T1000 (cell line): ENCODE measurements at places on chromosomes 6 and 20.

DNA sequence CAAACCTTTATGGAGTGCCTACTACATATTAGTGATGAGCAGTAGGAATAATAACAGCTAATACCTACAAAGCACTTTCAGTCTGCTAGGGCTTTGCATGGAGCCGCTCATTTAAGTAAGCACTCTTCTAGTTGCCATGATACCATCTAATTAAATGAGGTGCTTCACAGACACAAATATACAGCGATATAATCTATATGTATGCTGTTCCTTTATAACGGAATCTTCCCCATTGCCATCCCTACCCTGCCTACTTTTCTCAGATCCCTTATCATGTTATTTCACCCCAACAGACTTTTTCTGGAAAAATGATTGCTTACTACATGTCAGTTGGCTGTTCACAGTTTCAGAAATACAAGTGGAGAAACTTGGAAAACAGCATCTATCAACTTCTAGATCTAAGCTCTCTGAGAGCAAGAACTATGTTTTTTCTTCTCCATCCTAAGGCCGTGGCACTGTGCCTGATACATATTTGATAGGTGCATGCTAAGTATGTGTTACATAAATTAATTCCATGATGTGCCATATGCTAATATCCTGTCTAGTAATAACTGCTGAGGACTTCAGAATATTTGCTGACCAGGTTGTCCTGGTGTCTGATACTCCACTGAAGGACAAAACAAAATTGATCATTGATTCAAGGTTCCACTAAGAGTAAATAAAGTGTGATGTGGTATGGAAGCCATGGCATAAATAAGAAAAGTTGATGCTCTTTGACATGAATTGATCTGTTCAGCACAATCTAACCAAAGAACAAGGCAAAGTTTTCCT is 124.6 kb downstream of the GMPR start:
- no peak for DNase-seq

DNA sequence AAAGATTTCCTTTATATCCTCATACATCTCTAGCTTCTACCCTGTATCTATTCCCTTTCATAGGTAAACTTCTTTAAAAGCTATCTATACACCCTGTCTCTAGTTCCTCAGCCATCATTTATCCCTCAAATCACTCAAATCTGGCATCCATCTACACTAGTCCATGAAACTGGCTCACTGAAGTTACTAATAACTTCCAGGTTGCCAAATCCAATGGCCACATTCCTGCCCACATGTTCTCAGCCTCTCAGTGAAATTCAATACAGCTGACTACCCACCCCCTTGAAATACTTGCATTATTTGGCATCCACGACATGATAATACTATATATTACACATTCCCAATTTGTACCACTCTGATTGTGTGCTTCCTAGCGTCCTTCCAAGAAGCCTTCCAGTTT is 8.7 kb downstream of the REPS1 start:
- no peak for DNase-seq

- DNase-seq = no peak
Observed at GRCh38 chr20:43017241-43018030, 172.3 kb downstream of the PTPRT start.

DNA sequence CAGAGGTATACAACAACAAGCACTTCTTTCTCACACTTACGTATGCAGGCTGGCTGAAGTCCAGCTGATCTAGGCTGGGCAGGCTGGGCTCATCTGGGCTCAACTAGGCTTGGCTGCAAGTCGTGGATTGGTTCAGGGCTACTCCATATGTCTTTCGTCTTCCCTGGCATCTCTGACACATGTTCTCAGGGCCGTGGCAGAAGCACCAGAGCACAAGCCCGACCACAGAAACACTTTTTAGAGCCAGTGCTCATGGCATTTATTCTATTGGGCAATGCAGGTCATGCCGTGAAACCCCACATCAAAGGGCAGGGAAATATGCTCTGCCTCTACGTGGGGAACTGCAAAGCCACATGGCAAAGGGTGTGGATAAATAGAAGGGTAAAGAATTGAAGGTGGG is 93.8 kb downstream of the RIN2 start:
- no peak for DNase-seq

GRCh38 chr20:48538058-48538825 is 289.6 kb downstream of the PREX1 start:
- DNase-seq = peak; percentile 18

DNA sequence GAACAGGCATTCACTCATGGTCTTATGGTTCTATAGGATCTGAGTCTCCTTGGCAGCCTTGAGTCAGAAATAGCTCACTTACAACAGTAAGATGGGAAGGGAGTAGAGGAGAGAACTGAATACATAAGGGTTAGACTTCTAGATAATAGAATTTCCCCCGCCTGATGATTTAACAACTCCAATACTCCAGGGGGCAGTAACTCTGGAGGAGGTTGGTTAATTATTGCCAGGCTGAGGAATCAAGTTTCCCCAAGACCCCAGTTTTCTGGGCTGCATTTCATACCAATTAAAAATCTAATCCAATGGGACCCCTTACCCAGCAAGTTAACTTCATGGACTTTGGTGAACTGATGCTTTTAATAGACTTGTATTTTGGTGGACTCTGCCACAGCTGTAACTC is 94.2 kb upstream of the MOCS1 start:
- DNase-seq = no peak

GRCh38 chr6:100435299-100435698 is 29.4 kb downstream of the SIM1 start:
- no peak for DNase-seq

- DNase-seq = peak; percentile 59
Observed at GRCh38 chr6:114342826-114343781, at the start of gene HS3ST5. Gene HS3ST5, minus strand, starts transcription at chr6:114343023. Its CDS starts 280,178 bp downstream, at chr6:114062845.

DNA sequence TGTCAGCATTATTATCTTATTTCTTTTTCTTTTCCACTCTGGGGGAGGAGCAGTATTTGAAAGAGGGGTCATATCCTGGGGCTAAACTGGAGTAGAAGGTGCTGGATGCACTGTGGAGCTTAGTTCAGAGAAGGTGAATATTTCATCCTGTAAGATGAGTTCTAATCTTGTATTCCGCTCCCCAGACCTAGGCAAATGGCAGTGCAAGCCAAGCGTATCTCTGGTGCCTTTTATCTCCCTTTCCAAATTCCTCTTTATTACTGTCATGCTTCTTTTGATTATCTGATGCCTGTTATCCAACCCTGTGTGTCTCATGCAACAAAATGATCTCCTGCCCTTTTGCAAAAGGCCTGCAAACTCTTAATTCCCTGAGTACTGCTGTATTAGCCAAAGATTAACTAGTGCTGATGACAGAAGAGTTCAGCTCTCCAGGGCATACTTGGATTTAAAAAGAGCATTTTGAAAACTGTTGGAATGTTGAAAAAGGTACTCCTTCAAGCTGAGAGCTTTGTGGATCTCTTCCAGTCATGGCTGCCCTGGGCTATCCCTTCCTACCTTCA is 138.0 kb downstream of the CARMIL1 start:
- DNase-seq = no peak

DNA sequence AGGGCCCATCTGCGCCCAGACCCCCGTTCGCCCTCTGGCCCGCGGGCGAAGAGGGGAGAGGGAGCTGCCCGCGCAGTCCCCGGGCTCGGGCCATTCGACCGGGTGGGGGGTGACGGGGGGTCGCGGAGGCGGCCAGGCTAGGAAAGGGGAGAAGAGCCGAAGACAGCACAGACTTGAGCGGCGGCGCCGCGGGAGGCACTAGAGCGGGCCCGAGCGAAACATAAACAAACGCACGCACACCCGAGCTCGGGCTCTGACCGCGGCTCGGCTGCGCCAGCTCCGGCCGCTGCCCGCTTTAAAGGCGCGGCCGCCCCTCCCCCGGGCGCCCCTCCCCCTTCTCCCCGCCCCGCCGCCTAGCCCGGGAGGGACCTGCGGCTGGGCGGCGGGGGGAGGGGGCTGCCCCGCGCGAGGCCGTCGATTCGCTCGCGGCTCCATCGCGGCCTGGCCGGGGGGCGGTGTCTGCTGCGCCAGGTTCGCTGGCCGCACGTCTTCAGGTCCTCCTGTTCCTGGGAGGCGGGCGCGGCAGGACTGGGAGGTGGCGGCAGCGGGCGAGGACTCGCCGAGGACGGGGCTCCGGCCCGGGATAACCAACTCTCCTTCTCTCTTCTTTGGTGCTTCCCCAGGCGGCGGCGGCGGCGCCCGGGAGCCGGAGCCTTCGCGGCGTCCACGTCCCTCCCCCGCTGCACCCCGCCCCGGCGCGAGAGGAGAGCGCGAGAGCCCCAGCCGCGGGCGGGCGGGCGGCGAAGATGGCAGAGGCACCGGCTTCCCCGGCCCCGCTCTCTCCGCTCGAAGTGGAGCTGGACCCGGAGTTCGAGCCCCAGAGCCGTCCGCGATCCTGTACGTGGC is at the start of gene FOXO3:
Gene FOXO3, plus strand, starts transcription at position 455 of the 846 bp plus-strand sequence. Its CDS starts 292 bp downstream, at position 747.
- peak; percentile 72 for DNase-seq

DNA sequence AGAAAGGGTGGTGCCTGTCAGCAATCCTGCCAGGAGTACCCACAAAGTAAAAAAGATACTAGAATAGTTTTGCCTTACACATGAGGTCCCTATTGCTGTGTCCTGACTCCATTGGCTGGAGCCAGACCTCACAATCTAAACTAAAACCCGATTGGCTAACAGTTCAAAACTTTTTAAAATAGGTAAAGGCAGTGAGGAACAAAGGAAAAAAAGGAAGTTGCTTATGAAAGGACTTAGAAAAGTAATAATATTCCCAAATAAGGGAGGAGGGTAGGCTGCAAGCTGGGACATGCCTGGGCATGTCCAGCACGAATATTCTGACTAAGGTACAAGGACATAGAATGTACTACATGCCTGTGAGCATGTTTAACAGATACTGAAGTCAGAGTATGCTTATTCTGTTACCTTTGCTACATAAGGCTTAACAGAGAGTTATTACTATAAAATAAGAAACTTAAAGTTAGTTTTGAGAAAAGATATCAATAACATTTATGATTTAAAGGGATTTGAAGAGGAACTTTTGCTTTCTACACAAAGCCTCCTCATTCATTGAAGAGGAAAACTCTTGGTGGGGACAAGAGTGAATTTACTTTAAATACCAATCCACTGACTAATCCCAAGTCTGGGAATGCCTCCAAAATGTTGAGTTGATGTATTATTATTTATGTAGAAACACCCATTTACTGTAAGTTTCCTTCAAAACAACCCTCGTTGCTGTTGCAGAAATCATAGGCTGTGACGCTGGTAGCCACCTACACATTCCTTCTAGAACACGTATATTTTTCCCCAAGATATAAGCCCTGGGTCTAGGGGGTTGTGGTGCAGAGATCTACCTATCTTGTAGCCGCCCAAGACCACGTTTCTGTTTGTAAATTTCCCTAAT is 8.2 kb upstream of the MTHFD1L start:
- DNase-seq = peak; percentile 39
